Activated CD4-positive, alpha-beta T cell treated with anti-CD3 and anti-CD28 coated beads, Interleukin-10, Interleukin-2, amounts not matched to agents 100 ng/mL and 50 ng/mL, durations not matched to agents 16 hours and 8 hours (primary cell): ENCODE measurements at places on chromosomes 1 and 21.

- DNase-seq, result no peak
These were observed 45.5 kb downstream of the DHRS3 start for GRCh38 chr1:12572522-12572921.

DNA sequence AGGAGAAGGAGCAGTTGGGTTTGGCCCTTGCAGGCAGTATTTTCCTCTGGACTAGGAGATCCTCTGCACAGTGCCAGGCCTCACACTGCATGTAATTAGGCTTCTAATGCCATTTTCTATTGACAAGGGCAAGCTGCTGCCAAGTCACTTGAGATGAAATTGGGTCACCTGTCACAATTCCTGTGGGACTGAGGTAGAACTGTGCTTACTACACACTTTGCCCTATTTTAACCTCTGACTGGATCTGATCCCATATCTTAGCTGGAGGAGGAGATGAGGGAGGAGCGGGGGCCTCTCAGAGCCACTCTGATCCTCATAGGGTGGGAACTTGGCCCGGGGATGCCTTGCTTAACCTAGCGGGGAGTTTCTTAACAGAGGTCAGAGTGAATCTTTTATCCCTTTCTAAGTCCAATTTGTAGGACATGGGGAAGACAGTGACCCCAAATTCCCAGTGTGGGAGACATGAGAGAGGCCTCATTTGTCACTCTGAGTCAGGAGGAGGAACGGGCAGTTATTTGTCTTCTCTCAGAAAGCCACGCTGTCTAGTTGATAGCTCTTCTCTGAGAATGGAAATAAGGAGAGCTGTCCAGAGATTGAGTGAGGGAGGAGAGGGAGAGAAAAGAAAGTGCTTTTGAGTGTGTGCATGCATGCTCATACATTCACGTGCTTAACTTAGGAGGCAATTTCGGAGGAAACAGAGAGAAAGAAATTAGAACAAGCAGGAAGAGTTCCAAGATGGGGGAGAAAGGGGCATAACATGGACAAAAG is 121.3 kb downstream of the CACNA1E start:
- no peak for DNase-seq

DNA sequence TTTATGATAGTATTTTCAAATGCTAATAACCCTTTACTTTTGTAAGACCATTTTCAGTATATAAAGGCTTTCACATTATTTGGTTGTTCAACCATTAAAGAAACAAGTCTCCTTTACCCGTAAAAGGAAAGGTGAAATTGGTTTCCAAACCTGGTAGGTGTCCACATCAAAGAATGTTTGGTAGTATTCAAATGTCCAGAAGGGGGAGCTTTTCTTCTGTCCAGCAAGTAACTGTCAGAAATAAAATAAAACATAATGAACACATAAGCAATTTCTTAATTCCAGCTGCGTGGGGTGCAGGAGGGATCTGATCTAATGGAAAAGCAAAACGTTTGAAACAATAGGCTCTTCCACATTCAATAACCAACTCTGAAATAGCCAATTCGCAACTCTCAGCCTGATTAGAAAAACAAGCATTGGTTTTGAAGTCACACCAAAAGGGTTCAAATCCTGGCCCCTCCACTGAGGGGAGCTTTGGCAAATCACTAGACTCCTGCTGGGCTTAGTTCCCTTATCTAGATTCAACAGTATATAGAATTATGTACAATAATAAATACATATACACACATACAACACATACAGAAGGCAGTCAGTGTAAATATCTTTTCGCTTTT is 11.0 kb downstream of the YIPF1 start:
- peak; percentile 61 for DNase-seq

DNA sequence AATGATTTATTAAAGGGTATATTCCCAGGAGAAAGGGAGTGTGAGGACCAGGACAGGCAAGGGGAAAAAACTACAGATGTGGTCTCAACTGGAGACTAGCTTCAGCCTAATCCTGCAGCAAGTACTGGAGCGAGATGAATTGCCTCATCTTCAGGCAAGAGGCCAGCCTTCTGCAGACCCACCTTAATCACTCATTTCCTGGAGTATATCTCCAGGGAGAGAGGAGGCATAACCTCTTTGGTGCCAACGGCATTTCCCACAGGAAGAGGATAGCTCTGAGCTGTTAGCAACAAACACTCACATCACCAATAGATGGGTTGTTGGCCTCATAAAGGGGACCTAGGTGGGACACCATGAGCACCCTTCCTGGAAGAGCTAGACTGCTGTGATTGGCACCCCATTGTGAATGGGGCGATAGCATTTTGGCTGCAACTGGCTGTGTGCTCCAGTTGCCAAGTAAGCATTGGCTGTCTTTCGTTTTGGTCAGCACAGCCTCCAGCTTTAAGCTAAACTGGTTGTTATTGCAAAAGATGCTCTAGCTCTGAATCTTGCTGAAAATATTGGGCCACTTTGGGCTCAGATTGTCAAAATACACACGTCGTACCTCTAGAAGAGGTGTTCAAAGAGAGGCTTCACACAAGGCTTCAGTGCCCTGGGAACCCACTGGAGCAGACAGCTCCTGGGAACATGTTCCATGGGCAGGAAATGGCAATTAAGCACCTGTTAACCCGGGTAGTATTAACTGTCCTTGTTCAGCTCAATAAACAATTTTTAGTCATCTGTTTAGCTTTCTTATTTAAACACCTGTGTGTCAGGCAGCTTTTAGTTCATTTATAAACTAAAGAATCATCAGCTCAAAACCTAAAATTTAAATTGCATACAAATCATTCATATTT is 314.8 kb upstream of the C1orf87 start:
- DNase-seq, result no peak

DNA sequence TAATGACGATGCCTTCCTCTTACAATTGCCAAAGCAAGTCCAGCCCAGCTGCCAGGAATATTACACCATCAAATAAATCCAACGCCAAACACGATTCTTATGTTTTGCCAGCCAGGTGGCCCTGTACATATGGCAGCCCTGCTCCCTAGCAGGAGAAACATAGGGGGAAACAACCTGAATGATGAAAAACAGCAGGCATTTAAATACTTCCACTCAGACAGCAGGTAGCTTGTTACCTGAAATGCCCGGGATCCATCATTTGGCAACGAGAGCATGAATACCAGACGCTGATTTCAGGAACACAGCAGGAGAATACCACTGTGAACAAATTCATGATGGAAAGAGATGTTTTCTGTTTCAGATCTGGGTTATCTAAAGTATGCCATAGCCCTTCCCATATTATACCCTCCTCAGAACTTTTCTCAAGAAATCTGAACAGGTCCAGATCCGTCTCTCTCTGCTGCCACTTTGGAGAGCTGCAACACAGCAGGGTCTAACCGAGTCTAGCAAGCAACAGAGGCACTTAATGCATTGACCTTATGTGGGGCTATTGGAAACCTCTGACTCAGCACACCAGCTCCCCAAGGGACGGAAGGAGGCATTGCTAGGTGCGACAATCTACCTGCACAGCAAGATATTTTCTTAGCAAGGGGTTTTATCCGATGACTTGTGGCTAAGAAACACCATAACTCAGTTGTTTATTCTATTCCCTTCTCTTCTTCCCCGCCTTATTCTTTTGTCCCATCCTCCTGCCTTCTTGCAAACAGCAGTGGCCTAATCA is 166.3 kb downstream of the BARHL2 start:
- no peak for DNase-seq

DNA sequence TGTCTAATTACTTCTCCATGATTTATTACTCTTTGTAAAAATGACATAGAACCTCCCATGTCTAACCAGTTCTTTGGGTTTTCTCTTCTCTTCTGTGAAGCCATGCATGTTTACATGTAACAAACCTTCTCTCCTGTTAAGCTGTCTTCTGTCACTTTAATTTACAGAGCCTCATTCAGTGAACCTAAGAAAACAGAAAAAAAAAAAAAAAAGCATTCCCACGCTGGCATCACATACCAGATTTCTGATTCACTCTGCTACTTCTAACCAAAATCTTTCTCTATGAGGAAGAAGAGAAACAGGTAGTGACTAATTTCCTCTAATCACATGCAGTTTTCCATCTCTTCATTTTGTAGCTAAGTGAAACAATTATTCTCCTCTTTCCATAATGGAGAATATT is 141.4 kb upstream of the CXADR start:
- no peak for DNase-seq

DNA sequence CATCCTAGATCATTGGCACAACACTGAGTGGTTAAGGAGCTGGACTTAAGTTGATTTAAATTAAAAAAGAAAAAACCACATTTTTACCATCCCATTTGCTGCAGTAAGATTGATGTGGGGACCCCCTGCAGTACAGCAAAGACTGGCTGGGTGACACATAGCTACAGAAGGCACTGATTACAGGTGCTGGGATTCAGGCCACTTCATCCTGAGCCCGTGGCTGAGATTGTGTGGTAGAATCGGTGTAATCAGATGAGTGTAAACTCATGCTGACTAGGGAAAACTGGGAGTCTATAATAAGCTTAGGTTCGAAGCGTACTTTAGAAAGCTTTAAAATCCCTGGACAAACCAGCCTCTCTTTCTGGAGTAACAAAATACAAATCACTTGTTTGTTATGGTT is 70.1 kb downstream of the SLC25A24 start:
- no peak for DNase-seq

DNA sequence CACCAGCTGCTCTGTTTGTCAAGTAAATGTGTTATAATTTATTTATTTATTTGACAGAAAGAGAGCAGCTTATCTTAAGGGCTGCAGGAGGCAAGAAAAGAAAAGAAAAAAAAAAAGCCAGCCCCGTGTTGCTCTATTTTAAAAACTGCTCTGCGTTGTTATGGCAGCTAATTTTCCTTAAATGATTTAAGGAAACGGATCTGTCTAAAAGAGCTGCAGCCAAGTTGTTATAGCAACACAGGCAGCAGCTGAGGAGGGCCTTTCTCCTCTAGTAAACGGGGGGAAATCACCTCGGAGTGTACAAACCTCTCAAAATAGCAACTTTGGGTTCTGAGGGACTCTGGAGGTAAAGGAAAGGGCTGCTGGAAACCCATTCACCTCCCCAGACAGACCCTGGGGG is 149.2 kb downstream of the BEND5 start:
- no peak for DNase-seq

DNA sequence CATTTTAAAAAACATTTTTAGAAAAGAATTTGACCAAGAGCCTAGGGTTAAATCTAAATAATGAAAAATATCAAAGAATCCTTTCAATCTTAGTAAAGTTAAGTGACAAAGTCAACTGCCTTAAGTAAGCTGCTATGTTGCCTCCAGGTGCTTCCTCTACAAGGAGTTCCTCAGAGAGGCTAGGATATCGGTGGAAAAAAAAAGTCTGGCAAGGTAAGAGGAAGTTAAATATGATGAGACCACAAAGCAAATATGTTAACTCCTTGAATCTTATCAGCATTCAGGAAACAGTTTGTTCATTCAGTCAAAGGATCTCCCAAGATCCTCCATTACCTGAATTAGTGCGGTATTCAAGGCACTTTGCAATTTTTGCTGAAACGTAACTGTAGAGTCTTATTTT is 563.5 kb downstream of the PTPRC start:
- no peak for DNase-seq

DNA sequence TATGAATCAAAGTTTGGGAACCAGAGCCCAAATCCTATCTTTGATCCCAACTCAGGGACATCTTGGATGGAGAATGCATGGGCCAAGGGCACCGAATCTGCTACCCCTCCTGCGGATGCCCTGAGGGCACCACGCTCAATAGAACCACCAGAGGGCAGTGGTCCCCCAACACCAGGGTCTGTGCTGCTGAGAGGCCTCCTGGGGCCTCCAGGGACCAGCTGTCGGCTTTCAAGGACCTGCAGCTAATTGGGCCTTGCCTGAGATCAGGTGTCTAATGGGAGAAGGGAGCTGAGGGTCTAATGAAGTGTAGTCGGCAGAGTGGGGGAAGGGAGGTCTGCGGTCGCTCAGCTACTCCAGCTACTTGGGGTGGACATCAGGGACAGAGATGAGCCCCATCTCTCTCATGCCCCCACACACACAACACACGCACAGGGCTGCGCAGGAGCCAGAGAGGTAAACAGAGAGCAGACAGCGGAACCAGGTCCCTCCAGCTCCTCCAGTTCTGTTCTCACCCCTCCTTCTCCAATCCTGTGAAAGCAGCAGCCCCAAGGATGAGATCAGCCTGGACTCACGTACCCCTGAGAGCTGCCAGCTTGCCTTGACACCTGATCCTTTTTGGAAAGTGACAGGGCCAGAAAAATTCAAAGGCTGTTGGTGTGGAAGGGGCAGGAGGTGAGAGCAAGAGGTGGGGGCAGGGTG is 34.9 kb upstream of the PPP1R15B start:
- DNase-seq, result peak; percentile 79

- DNase-seq, result no peak
These were observed 21.9 kb upstream of the NBL1 start for GRCh38 chr1:19622204-19622603.

DNA sequence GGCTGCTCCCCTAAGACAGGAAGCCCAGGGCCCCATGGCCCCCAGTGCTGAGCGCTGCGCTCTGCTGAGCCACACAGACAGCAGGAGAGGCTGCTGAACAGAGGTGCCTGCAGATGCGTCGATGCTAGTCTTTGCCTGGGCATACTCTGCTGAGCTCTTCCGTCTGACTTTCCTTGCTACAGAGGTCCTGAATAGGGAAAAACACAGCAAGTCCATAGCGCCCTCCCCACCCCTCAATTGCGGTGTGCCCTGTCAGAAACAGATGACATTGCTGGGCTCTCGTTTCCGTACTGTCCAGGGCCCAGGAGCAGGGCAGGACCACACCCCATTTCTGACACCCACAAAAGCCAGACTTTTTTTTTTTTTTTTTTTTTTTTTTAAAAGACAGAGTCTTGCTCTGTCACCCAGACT is 252.5 kb downstream of the SDCCAG8 start:
- DNase-seq, result no peak

DNA sequence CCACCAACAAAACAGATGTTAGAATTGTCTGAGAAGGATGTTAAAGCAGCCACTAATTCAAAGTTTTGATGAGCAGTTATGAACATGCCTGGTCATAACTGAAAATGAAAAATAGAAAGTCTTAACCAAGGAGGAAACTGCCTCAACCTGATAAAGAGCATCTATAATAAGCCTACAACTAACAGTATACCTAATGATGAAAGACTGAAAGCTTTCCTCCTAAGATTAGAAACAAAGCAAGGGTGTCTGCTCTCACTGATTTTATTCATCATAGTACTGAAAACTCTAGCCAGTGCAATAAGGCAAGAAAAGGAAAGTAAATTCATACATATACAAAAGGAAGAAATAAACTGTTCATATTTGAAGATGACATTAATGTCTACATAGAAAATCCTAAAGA is 82.0 kb downstream of the KCNK1 start:
- DNase-seq, result peak; percentile 19

DNA sequence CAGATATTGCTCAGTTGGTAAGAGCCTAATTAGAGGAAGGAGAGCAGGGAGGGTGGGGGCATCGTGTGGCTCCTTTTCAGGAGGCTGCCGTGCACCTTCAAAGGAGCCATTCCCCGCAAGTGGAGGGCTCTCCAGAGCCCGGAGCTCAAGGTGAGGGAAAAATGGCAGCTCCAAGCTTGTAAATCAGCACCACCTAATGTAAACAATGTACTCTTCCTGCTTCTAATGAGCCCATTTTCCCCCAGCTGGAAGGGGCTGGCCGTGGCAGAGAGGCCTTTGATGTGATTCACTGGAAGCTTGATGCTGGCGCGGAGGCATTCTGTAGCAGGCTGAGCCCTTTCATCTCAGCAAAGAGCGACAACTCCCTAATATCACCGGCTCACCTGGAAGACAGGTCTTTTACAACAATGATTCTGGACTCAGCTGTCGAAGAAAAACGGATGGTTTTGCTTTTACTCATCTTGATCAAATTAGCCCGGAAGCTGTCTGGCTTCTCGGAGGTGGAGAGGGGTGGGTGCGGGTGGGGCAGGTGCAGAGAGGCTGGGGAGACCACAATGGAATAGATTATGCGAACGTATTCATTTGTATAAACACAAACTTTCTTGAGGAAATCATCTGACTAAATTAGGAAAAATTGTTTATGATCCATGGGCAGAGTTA is 112.5 kb downstream of the RRAGC start:
- DNase-seq, result peak; percentile 51
